ENCODE measurements at places on chromosomes 4 and X. TPM values are rescaled to one million over a fixed set of nuclear protein-coding genes. Genes with fewer than 3 reads are reported as not detected.

Gene TDO2
- 0.59 TPM for total RNA-seq

Gene HMX1
- total RNA-seq, result 0.19 TPM

Gene TLR10
- not detected for total RNA-seq

Gene FAM47E
- not detected for total RNA-seq

Gene REELD1
- not detected for total RNA-seq

Gene CMC4
- 15.3 TPM for total RNA-seq

Gene LNX1
- total RNA-seq, result 0.04 TPM

Gene CLIC2
- 0.10 TPM for total RNA-seq

Gene S100P
- total RNA-seq, result 54.2 TPM

Gene LRRC66
- total RNA-seq, result not detected

Gene HSFX4
- not detected for total RNA-seq

Gene JADE3
- 13.3 TPM for total RNA-seq

Gene MAGEA4
- not detected for total RNA-seq

Gene ERAS
- not detected for total RNA-seq

Gene MAGEE1
- total RNA-seq, result 3.5 TPM

Gene UGT2B11
- total RNA-seq, result not detected

Gene CTAG2
- total RNA-seq, result not detected

Gene BEX1
- not detected for total RNA-seq

Gene GPRASP2
- 5.4 TPM for total RNA-seq

Gene SMPX
- not detected for total RNA-seq

Gene TGIF2LX
- not detected for total RNA-seq

Gene SPATA18
- 3.5 TPM for total RNA-seq
